ENCODE measurements at places on chromosomes 11 and 22.

GRCh38 chr11:44561964-44562734 is 3.3 kb upstream of the CD82 start:
- no peak for DNase-seq

GRCh38 chr22:32486656-32487390 is 12.2 kb downstream of the FBXO7 start:
- no peak for DNase-seq

DNA sequence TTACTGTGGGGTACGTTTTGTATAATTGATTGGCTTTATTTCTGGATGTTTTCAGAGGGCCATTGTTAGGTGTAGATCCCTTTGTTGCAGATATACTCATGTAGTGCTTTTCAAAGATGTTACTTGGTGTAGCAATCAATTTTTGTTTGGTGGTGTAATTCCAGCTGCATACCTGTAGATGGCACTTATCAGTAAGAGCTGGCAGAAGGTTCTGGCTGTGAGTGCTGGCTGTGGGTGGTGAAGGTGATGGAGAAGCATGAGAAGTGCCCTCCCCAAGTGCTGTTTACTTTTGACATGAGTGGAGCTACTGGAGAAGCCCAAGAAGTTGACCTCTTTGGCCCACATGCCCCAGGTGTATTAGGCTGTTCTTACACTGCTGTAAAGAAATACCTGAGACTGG is 1074.9 kb downstream of the FAM181B start:
- DNase-seq: peak; percentile 19

GRCh38 chr11:130737866-130738431 is 178.3 kb downstream of the SNX19 start:
- no peak for DNase-seq

- no peak for DNase-seq
Measured at GRCh38 chr11:103594283-103594682, 442.2 kb upstream of the DDI1 start.

GRCh38 chr11:33835143-33835878 is 56.6 kb downstream of the LMO2 start:
- peak; percentile 57 for DNase-seq

- DNase-seq: no peak
Measured at GRCh38 chr11:35337136-35337913, 82.0 kb downstream of the SLC1A2 start.

DNA sequence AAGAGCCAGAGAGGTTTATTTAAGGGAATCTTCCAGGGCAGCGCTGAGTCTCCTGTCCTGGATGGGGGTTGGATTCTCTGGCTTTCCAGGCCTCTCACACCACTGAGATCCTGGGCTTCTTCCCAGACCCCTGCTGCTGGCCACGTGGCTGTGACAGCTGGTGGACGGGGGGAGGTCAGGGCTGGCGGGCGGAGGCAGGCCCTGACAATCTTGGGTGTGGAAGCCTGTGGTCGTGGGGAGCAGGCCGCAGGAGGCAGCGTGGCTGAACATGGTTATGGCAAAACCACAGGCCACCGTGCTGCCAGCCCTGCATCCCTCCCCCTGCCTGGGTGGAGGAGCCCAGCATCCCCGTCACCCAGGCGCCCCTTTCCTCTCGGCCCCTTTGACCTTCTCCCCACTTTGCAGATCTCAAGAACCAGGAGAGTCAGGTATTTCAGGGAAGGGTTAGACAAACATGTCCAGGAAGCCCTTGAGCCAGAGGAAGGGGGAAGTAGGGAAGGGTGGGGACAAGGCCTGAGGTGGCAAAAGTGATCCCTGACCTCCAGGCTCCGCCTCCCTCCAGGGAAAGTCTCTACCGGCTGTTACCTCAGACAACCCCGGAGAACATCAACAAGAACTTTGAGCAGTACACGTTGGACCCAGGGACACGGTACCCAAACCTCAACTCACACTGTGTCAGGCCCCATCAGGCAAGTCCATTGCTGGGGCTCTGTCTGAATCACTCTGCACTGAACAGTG is 111.8 kb downstream of the MICAL2 start:
- DNase-seq: no peak

DNA sequence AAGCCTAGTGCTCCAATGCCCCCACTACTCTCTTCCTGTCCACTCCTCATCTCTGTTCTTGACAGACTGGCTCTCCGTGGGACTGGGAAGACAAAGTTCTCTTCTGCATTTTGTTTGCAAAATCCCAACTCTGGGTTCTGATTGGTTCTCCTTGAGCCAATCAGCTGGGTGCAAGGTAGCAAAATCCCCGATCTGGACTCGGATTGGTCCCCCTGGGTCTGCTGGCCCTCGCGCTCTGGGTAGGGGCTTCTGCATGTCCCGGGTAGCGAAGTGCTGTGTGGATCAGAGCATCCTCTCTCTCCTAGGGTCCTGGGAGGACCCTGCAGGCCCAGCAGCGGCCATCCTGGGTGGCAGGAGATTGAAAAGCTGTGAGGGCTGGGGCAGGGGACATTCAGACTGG is 22.3 kb upstream of the A4GALT start:
- DNase-seq: no peak

All from KBM-7 (cell line).